ENCODE measurements at places on chromosomes 7 and 10.

GRCh38 chr10:70564113-70564725, 38.3 kb downstream of the PRF1 start:
- DNase-seq, result no peak

GRCh38 chr7:4603843-4604231, 78.3 kb upstream of the FOXK1 start:
- DNase-seq, result no peak

DNA sequence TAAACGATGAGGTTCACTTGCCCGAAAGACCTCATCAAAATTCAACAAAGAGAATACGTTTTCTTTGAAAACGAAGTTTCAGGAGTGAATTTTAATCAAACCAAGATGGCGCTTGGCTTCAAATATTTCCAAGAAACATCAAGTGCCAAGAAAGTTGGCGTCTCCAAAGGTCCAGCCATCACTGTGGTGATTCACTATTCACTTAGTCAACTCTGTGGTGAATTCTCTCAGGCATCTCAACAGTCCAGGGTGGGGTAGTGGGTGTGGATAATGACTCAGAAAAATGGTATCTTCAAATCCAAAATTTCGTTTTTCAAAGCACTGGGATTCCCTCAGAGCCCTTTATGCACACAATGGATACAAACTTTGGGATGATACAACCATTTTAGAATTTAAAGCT, 133.1 kb downstream of the SVIL start:
- DNase-seq, result no peak

GRCh38 chr10:87066178-87066577, 28.5 kb downstream of the GLUD1 start:
- DNase-seq, result no peak

- peak; percentile 70 for DNase-seq
These were observed at the start of gene SKIDA1 for GRCh38 chr10:21525367-21526187. TSS of gene SKIDA1 (minus strand) at chr10:21525682. CDS start at chr10:21517822, 7,860 bp downstream.
